Activated gamma-delta T cell treated with anti-CD3 and anti-CD28 coated beads, Interleukin-2, amount 50 U/mL, for 16 hours (primary cell): ENCODE measurements at places on chromosomes 4 and X.

DNA sequence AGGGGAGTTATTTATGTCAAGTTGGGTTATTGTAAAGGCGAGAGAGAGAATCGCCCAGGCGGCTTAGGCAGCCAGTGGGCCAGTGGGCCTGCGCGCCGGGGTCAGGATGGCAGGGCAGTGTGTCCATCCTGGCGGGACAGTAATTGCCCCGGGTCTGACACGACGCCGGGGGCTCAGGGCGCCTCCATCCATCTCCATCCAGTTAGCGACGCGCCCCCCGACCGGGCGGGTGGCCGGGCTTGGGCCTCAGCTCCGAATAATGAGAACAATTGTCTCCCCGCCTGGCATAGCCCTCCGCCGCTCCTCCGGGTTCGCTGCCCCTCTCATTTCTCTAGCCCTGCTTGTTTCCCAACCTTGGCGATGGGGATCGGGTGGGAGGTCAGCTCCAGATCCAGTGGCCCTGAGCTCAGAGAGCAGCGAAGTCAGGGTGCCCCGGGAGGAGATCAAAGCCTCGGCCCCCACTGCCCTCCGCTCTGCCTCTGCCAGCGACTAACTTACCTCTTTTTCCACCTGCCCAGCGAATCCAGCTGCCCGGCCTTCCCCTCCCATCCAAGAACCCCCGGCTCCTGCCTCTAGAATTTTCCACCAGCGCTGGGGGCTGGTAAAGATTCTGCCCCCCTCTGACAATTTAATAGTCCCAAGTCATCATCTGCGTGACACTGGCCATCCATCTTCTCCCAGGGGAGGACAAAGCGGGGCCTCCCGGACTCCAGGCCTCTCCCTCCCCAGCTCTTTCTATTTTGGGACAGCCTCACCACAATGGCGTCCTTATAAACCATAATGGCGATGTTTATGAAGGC is 56.9 kb upstream of the TMEM33 start:
- no peak for DNase-seq

GRCh38 chr4:8690216-8691150 is 97.9 kb downstream of the CPZ start:
- DNase-seq, result no peak

- DNase-seq, result no peak
Measured at GRCh38 chr4:80005863-80006262, 67.2 kb downstream of the ANTXR2 start.

- DNase-seq, result no peak
Measured at GRCh38 chr4:156295676-156296195, 342.1 kb upstream of the CTSO start.

DNA sequence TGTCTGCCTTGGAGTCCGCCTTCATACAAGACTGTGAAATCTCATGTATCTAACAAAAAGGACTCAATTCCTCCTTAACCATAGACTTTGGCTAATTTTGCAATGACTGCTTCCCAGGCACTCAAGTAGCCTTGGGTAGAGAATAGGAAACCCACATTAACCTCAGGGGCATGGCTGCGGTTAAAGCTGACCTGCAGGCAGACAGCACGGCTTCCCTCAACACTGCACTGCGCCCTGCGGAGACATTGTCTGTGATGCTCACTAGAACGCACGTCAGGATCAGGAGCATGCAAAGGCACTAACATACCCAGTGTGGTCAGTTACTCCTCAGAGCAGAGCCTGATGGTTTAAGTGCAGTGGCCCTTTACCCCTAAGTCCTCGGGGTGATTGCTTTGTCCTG is 10.3 kb upstream of the GPR143 start:
- DNase-seq, result no peak

- DNase-seq, result no peak
Measured at GRCh38 chr4:151807220-151807619, 46.4 kb upstream of the GATB start.

GRCh38 chr4:120829113-120829831 is 93.3 kb downstream of the PRDM5 start:
- no peak for DNase-seq

- DNase-seq, result no peak
Measured at GRCh38 chrX:68454476-68455150, 21.3 kb upstream of the OPHN1 start.

GRCh38 chr4:107665001-107665400 is 55.0 kb downstream of the PAPSS1 start:
- no peak for DNase-seq

- DNase-seq, result no peak
Measured at GRCh38 chrX:133658293-133658911, 243.1 kb upstream of the GPC4 start.

- no peak for DNase-seq
Measured at GRCh38 chrX:10833299-10834169, 213.1 kb upstream of the MID1 start.

DNA sequence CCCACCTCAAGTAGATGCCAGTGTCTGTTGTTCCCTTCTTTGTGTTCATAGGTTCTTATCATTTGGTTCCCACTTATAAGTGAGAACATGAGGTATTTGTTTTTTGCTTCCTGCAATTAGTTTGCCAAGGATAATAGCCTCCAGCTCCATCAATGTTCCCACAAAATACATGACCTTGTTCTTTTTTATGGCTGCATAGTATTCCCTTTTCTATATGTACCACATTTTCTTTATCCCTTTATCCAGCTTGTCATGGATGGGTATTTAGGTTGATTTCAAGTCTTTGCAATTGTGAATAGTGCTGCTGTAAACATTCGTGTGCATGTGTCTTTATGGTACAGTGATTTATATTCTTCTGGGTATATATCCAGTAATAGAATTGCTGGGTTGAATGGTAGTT is 138.4 kb downstream of the GLRA3 start:
- no peak for DNase-seq

GRCh38 chrX:103792916-103793544 is 16.4 kb downstream of the PLP1 start:
- no peak for DNase-seq

GRCh38 chrX:10064736-10065135 is 92.0 kb upstream of the CLCN4 start:
- no peak for DNase-seq

GRCh38 chr4:34158878-34159277 is 2085.4 kb downstream of the ARAP2 start:
- no peak for DNase-seq

GRCh38 chr4:186216465-186217024 is 10.8 kb upstream of the KLKB1 start:
- DNase-seq, result no peak

GRCh38 chr4:143598816-143599215 is 85.3 kb downstream of the SMARCA5 start:
- no peak for DNase-seq

GRCh38 chr4:181968371-181968770 is 274.8 kb upstream of the TENM3 start:
- DNase-seq, result no peak

DNA sequence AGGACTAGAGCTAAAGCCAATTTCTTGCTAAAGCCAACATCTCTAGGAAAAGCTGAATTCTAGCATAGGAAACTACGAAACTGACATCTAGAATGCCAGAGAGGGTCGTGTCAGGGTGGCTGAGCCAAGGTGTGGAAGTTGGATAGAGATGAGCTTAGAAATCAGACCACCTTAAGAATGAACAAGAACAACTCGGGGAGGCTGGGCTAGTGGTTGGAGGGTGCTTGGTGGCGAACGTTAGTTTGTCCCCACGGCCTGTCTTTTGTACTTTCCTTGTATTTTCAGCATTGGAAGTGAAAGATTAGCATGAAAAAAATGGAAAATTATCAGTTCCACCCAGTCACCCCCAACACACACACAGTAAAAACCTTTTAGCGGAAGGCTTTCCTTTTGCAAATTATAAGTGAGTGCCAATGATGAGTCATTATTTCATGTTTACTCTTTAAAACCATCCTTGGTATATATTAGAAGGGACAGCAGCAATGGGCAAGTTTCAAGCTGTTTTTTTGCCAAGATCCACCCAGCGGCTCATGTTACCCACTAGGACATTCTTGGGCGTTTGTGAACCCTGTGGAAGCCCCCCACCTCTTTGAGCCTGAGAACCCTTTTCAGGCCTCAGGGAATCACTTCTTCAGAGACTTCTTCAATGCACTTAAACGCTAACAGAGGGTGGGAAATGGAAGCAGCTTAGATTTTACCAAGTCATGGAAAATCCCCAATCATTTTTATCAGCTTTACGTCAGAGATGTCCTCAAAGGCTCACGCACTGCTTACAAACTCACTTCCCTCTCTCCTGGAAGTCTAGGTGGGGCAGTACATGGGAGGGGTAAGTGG is 4.9 kb upstream of the PPEF1 start:
- DNase-seq, result no peak

DNA sequence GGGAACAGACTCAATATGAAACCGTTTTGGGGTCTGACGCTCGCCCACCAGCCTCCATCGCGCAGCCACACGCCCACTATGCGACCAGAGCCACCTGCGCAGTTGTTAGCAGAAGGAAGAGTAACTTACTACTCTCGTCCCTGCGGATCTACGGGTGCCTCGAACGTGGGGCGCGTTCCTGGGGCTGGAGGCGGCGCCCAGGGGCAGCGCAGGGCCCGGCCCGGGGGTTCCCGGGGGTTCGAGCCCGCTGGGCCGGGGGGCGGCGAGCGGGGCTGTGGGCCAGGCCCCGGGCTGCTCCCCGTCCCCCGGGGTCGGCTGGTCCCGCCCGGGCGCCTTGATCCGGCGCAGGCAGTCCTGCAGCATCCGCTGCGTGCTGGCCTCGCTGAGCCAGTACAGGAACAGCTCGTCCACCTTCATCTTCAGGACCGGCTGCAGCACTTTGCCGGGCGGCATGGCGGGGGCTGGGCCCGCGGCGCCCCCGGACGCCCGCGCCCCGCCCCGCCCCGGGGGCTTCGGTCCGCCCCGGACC is 404 bp downstream of the PPP2R3B start:
- peak; percentile 32 for DNase-seq

DNA sequence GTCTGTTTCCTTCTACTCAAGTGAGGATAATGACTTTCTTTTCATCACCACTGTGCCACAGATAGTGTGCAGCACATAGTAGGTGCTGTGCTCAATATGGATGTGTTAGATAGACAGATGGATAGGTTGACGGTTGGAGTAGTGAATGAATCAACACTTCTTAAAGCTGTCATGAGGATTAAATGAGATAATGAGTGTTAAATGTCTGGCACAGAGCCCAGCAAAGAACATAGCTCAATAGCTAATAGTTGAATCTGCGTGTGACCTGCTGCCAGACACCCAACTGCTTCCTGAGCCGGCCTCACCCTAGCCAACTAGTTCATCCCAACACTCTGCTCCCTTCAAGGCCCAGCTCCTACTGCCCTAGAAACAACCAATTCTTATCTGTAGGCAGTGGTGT is 67.7 kb upstream of the PJA1 start:
- DNase-seq, result no peak

GRCh38 chr4:94304365-94304971 is 38.2 kb downstream of the HPGDS start:
- no peak for DNase-seq

DNA sequence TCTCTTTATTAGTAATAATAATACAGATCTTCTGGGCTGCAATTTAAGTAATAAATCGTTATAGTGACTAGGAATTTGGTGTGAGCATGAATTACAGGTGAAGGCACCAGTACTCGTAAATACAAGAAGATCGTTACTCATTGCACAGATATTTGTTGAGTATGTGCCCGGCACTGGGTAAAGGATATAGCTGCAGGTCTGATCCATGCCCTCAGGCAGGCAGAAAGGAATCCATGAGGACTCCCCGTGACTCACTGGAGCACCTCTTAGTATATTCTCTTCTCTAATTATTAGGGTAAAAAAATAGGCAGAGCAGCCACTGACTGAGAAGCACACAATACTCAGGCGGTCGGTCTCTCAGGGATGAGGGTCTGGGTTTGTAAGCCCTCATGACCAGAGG is 868.3 kb downstream of the RAB28 start:
- no peak for DNase-seq

DNA sequence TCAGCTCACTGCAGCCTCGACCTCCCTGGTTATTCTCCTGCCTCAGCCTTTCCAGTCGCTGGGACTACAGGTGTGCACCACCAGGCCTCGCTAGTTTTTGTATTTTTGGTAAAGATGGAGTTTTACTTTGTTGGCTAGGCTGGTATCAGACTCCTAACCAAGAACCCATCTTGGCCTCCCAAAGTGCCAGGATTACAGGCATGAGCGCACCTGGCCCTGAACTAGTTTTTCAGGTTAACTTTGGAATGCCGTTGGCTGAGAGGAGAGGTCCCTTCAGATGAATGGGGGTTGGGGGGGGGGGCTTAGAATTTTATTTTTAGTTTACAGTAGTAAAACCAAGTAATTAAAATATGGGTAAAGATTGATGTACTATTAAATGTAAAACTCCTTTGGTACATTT is 23.4 kb upstream of the CWH43 start:
- no peak for DNase-seq
